HFFc6 (cell line): ENCODE measurements at places on chromosomes 12 and 14. TPM values are rescaled to one million over a fixed set of nuclear protein-coding genes. Genes with fewer than 3 reads are reported as not detected.
A peak's percentile ranks its signal among the peaks of the same experiment; 100 is the strongest.

The KLRC3 gene
- not detected in 3 replicates for total RNA-seq

The ENDOU gene
- total RNA-seq = 0.27 TPM in 1 of 3 replicates, not detected in the others

GRCh38 chr12:25189656-25190055 lies 5.3 kb downstream of the DNAI7 start:
- DNase-seq = no peak

GRCh38 chr14:68231898-68232297 lies 412.3 kb downstream of the RAD51B start:
- DNase-seq = peak; percentile 29

GRCh38 chr14:72588521-72588920 lies 305.4 kb downstream of the DPF3 start:
- no peak for DNase-seq

GRCh38 chr14:76088771-76089571 lies 62.8 kb upstream of the GPATCH2L start:
- DNase-seq = no peak

DNA sequence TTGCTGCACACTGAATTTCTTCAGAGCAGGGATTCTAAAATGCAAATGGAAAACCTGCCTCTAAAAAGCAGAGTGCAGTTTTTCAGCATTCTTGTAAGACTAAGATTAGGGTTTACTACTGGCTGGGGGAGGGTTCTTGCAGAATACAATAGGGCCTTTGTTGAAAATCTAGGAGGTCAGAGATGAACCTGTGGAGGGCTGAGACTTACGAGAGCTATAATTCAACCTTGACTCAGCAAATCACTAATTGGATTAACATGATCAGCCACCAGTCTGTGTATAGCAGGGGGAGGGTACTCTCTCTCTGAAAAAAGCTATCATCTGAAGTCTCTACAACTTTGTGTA lies 92.6 kb upstream of the HIF1A start:
- DNase-seq = no peak

DNA sequence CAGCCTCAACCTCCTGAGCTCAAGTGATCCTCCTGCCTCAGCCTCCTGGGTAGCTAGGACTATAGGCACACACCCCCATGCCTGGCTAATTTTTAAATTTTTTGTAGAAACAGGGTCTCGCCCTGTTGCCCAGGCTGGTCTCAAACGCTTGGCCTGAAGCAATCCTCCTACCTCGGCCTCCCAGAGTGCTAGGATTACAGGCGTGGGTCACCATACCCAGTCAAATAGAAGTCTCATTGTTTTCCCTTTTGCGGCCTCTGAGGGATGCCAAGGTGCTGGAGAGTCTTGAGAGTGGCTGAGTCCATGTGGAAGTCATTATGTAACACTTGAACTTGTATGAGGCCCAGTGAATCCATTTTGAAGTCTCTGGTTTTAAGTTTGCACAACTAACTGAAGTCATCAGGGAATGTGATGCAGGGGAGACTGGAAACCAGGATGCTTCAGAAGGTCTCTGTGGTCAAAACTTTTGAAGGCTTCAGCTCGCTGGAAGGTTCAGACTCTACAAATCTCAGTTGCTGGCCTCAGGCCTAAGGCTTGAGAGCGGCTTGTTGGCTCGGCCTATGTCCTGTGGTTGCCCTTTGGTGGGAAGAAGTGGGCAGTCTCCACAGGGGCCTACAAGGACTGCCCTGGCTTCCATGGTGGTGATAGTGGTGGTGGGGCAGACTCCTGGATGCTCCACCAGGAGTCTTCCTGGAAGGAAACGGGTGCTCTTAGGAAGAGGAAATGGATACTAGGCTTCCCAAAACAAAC lies 29.2 kb downstream of the GALNT16 start:
- no peak for DNase-seq

GRCh38 chr14:60974090-60974651 lies 6.7 kb downstream of the TRMT5 start:
- no peak for DNase-seq

- DNase-seq = peak; percentile 85
Measured at GRCh38 chr12:103986829-103987228, 21.2 kb downstream of the TDG start.

DNA sequence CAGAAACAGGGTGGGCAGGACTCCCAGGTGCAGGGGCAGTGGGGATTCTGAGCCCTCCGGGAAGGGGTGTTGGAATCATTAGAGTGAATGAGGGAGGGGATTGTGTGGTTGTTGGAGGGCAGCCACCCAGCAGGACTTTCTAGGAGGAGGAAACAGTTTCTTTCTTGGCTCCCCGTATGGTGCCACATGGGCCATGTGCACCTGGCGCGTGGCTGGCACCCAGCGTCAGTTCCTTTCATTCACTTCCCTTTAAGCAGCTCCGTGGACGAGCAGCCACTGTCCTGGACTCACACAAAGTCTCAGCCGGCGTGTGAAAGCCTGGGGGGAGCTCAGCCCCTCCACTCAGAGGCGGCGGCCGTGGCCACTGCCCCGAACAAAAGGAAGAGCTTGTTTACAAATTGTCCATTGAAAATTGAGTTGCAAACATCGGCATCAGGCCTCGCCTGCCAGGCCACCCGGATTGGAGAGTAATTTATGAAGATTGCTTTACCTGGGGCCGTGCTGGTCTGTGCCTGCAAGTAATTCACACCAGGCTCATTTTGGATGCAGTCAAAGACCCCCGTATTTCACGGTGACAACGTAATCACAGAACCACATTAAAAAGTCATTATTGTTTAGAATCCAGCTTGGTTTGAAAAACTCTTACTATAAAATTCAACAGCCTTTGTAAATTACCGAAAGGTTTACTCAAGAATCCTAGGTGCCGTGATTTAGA lies 101.7 kb upstream of the C14orf180 start:
- no peak for DNase-seq
